ENCODE measurements at places on chromosomes 5 and 9.

DNA sequence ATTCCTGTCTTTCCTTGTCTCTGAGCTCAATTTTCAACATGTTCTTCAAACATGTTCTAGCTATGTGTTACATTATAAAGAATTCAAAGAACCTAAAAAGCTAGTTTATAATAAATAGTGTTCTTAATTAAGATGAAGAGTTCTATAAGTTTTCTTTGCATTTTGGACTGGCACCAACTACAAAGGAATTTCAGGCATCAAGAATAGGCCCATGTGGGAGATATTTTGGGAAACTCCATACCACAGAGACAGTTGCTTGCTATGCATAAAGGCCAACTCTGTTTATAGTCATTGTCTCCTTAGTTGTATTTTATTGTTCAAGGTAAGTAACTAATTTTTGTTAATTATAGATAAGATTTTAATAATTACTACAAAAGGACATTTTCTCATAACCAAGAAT, 4.5 kb downstream of the SLF1 start:
- DNase-seq: no peak

- DNase-seq: no peak
These were observed 245.2 kb upstream of the TARS1 start for GRCh38 chr5:33195431-33196165.

- no peak for DNase-seq
These were observed 66.5 kb downstream of the MARCHF3 start for GRCh38 chr5:126963822-126964375.

DNA sequence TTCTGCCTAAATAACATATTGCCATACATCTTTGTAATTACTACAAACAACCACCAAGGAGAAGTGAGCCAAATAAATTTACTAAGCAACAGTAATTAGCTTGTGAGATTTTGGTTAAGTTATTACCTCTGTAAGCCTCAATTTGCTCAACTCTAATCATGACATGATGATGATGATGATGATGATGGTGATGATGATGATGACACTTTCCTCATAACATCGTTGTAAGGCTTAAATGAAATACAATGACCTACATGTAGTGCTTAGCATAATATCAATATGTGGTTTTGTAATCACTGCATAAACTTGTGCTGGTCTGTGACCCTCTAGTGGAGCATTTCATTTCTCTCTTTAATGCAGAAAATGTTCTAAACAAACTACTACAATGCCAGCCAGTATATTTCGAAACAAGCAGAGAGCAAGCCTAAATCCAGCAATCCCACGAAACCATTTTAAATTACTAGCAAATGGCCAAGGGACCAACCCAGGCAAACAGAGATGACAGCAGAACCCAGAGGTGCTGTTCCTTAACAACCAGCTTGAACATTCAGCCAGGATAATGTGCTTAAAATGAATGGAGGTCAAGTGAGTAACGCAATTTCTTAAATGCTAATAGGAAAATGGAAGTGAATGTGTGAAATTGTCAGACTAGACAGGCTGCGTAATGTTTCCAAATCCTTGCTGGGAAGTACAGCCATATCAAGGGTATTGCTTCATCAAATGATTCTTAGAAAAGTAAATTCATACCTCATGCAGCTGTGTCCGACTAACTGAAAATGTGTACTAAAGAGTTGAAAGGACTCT, 281.9 kb upstream of the PUM3 start:
- DNase-seq: no peak

DNA sequence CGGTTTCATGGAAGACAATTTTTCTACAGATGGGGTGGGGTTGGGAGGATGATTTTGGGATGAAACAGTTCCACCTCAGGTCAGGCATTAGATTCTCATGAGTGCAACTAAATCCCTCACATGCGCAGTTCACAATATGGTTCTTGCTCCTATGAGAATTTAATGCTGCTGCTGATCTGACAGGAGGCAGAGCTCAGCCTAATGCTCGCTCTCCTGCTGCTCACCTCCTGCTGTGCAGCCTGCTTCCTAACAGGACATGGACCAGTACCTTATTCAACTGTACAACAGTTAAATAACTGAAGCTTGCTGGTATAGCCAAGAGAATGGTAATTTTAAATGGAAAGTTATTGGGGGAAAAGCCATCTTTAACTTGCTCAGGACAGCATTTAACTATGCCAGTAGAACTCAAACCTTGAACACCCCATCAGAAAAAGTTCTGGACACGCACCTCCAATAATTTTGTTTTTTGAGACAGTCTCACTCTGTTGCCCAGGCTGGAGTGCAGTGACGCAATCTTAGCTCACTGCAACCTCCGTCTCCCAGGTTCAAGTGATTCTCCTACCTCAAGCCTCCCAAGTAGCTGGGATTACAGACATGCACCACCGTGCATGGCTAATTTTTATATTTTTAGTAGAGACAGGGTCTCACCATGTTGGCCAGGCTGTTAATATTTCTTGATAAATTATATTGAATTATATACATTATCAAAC, 27.7 kb downstream of the HMGCR start:
- DNase-seq: no peak

DNA sequence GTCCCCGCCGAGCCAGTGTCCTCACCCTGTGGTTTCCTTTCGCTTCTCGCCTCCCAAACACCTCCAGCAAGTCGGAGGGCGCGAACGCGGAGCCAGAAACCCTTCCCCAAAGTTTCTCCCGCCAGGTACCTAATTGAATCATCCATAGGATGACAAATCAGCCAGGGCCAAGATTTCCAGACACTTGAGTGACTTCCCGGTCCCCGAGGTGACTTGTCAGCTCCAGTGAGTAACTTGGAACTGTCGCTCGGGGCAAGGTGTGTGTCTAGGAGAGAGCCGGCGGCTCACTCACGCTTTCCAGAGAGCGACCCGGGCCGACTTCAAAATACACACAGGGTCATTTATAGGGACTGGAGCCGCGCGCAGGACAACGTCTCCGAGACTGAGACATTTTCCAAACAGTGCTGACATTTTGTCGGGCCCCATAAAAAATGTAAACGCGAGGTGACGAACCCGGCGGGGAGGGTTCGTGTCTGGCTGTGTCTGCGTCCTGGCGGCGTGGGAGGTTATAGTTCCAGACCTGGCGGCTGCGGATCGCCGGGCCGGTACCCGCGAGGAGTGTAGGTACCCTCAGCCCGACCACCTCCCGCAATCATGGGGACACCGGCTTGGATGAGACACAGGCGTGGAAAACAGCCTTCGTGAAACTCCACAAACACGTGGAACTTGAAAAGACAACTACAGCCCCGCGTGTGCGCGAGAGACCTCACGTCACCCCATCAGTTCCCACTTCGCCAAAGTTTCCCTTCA, 1.4 kb downstream of the GLIS3 start:
- peak; percentile 25 for DNase-seq

DNA sequence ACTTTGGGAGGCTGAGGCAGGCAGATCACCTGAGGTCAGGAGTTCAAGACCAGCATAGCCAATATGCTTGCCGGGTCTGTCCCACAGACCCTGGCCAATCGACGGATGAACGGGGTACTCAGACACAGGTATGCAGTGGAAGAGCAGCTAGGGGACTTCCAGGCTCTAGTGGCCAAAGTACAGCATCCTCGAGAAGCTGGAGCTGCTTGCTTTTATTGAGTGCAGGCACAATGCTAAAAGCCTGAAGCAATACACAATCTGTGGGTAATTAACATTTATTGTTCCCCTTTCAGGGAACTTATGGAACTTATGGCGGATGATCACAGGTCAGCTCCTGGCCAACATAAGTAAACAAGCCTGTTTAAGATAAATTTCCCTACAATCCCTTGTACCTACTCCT, 32.8 kb upstream of the SEMA4D start:
- no peak for DNase-seq

GRCh38 chr5:154157483-154158378, 32.8 kb upstream of the GALNT10 start:
- no peak for DNase-seq

- no peak for DNase-seq
These were observed 8.3 kb downstream of the UBE2D2 start for GRCh38 chr5:139569270-139569955.

DNA sequence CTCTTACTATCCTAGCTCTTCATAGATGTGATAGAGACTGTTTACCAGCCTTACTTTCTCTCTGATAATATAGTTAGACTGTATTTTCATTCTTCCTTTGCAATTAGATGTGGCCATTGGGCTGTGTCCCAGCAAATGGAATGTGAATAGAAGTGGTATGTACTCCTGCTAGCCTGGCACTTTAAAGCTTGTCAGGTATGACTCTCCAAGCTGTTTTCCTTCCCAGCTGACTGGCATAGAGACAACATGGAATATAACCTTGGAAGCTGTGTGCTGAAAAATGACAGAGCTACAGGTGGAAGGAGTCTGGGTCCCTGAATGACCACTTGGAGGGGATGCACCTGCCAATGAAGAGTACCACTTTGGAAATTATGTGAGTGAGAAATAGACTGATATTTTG, 116.2 kb downstream of the DIRAS2 start:
- no peak for DNase-seq

DNA sequence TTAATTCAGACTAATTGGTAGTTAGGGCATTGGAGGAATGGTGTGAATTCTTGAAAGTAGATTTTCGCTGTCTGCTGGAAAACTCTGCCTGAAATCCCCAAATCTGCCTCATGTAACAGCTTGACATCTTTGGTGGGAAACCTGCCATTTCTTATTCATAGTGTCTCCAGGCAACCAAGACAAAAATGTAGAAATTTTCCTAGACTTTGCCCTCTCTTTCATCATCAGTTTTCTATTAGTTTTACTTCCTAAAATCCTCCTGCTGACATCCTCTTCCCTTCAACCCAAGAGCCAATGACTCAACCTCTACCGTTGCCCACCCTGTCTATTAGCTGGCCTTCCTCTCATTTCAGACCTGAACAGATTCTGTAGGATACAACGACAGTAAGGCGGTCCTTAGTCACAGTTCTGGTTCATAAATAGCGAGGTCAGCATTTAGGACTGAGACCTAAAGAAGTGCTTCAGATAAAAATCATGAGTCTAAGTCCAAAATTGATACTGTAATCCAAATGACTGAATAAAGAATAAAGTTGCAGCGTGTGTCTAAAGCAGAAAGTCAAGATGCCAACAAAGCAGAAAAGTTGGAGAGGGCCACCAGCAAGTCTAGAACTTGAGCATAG, 133.9 kb downstream of the MUSK start:
- DNase-seq: no peak

GRCh38 chr9:86322973-86323644, 31.1 kb downstream of the TUT7 start:
- no peak for DNase-seq

DNA sequence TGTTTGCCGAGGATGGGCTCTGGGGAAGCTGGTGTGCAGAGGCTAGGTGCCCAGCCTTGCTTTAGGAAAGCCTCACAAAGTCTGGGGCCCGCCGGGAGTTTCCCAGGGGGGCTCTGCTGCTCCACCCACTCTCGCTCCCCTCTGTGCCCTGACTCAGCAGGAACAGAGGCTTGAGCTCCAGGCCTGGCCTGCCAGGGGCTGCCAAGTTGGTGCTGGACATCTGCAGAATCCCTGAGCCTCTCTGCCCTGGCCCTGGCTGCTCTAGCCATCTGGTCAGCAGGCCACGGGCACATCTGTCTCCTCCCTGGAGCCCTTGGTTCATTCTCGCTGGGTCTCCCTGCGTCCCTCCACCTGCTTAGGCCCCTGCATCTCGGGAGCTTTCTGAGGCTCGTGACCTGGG, 647 bp upstream of the ADAMTSL2 start:
- no peak for DNase-seq

DNA sequence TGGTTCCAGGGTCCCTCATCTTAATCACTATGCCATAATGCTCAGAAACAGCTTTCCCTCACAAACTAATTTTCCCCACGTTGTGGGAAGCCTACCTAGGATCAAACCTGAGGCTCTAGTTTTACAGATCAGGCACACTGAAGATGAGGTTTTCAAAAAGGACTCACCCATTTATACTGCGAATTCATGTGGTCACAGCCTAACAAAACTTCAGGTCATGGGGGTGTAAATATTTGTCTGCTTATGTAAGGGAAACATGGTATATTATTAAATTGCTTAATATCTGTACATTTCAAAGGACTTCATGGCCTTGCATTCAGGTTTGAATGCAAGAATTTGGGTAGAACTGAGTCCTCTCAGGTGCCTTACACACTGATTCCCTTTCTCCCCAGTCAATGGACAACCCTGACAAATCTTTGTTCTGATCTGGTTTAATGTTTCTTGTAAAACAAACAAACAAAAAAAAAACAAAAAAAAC, 12.1 kb downstream of the ZFAND5 start:
- no peak for DNase-seq

GRCh38 chr9:137807721-137808703, 69.6 kb upstream of the CACNA1B start:
- DNase-seq: no peak

DNA sequence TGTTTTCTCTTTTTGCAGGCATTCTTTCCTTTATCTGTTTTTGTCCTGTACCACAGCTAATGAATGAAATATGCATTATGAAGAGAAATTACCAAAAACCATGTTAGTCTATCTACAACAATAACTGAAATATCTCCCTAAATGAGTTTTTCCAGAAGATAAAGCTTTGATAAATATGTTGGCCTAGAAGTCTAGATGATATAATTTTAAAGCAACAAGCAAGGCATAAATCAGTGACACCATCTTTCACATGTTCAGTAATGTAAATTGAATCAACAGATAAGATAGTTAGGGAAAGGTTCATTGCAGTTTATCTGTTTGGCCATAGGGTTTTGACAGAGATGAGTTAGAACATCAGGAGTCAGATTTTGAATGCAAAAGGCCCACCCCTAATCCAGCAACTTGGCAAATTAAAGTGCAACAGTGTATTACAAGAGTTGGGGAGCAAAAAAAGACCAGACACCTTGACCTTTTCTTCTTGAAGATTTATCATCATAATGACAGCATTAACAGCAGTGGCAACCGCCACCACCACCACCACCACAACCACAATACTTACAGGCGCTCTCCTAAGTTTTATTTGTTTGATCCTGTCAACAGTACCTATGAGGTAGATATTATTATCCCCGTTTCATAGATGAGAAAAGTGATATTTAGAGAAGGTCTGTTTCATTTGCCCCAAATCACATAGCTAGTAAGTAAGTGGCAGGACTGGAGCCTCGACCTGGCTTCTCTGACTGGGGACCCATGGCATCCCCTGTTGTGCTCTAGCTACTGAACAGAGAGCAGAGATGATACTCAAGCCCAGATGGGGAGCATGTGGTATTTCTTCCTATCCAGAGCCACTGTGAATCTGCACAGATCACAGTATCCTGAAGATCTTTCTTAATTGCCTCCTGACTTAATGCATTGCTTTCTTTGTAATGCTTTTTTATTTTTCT, 122.8 kb upstream of the DHFR start:
- no peak for DNase-seq

- DNase-seq: no peak
These were observed 7.3 kb upstream of the SMIM3 start for GRCh38 chr5:150771034-150771795.

DNA sequence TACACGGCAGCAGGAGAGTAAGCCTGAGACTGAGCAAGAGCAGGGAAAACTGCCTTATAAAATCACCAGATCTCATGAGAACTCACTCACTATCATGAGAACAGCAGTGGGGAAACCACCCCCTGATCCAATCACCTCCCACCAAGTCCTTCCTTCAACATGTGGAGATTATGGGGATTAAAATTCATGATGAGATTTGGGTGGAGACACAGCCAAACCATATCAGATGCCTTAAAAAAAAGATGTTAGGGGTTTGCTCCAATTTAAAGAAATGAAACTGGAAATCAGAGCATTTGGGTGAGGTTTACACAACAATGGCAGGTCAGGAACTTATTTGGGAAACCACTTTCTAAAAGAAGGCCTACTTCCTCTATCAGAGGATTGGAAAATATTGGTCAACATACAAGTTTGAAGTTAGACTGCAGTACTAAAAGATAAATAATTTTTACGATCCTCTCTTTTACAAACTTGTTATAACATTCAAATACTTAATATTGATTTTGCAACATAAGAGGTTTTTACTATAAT, 105.1 kb downstream of the FBN2 start:
- no peak for DNase-seq
